T47D (cell line): ENCODE measurements at places on chromosomes 12 and 14.

- DNase-seq: no peak
Measured at GRCh38 chr14:96030108-96030760, 8.9 kb upstream of the C14orf132 start.

DNA sequence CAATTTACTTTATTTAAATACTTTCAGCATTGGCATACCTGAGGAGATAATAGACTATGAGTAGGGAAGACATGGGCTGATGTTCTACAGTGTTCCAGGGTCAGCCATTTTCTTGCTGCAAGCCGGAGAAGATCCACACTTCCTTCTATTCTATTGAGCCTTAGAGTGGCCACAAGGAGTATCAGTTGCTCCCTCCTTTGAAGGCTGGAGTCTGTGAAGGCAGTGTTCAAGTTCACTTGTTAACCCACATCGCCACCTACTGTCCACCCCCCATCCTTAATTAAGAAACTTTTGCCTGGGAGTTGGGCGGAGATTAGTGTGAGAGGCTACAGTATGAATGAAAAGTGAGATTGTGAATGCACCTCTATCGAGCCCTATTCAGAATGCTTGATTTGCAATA lies 666.6 kb downstream of the NRXN3 start:
- peak; percentile 47 for DNase-seq

- no peak for DNase-seq
Measured at GRCh38 chr12:13539051-13539450, 342.5 kb downstream of the EMP1 start.

DNA sequence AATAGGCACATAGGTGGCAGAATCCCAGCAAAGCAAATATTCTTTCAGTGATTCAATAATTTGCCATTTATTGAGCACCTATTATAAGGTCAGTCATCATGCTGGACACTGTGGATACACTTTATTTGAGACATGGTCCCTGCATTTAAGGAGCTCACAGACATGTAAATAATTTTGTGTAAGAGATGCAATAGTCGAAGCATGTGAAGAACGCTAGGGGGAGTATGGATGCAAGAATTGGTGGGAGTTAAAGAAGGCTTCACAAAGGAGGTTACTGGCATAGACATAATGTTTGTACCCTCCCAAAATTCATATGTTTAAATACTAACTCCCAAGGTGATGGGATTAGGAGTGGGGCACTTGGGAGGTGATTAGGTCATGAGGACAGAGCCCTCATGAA lies 260.6 kb upstream of the GARIN6 start:
- no peak for DNase-seq

GRCh38 chr12:49748306-49748705 lies 6.9 kb downstream of the TMBIM6 start:
- no peak for DNase-seq

DNA sequence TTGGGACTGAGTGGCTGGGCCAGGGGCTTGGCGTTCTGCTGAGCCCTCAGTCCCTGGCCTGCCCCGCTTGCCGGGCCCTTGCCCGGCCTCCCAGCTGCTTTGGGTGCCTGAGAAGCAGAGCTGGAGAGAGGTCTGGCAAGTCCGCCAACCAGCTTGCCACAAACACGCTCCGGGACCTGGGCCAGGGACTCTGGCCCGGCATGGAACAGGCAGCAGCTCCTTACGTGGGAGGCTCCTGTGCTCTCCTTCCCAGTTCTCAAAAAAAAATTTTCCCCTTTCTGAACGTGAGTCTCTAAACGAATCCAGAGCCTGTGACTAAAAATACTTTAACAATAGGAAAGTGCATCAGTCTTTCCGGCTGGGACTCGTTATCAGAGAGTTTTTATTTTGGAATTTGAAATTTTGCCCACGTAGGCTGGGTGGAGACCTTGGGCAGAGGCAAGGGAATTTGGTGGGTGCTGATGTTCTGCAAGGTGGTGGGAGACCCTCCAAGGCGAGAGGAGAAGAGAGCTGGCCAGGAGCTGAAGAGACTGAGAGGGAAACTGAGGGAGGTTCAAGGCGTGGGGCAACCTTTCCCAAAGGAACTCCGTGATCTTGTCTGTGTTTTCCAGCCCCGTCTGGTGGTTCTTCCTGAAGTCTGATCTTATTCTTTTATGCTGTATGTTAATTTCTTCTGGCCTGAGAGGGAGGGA lies 6.8 kb upstream of the NR4A1 start:
- no peak for DNase-seq

DNA sequence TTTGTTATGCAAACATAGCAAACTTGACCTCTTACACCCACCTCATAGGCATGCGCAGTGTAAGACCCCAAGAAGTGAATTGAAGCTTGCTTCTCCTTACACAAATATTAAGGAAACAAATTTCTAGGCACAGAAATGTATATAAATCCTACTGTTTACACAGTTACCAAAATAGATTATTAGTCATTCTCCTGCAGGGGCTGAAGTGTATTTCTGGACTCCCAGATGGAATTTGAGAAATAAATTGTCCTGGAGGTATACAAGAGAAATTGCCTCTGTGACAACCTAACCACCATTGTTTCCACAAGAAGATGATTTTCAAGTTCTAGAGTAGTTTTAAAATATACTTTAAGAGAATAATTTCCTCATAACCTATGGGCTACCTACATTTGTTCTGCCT lies 656.0 kb upstream of the MDGA2 start:
- DNase-seq: no peak

DNA sequence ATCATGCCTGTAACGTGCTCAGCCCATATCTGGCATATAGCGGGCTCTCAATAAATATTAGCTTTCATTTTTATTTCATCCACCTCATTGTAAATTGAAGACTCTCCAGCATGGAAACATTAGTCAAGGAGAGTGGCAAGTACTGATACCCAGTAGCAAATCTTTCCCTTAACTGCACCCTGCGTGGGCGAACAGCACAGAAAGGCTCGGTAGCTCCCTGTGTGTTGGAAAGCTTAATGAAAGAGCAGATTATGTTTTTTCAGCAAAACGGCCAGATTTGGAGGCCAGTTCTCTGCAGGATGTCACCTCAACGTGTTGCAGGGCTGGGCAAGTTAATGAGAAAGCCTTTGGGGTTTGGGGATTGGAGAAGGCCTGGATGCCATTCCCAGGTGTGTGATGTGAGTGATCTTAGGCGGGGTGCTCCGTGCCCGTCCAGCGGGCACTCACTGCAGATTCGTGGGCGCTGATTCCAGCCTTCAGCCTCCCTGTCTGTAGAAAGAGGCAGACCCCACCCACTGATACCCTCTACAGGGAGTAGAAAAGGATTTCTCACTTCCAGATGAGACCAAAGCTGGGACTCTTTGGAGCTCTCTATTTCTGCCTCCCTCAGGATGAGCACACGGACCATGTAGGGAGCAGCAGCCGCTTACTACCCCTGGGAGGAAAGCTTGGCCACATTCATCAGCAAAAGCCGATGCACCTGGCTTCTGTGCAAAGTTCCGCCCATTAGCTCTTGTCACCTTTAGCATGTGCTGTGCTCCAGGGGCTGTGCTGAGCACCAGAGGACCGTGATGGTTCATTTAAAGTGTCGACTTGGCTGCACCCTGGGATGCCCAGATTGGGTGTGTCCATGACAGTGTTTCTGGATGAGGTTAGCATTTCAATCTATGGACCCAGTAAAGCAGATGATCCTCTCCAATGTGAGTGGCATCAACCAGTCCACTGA lies 29.1 kb downstream of the C14orf132 start:
- DNase-seq: no peak

- no peak for DNase-seq
Measured at GRCh38 chr14:93076755-93077154, 39.0 kb downstream of the ITPK1 start.

DNA sequence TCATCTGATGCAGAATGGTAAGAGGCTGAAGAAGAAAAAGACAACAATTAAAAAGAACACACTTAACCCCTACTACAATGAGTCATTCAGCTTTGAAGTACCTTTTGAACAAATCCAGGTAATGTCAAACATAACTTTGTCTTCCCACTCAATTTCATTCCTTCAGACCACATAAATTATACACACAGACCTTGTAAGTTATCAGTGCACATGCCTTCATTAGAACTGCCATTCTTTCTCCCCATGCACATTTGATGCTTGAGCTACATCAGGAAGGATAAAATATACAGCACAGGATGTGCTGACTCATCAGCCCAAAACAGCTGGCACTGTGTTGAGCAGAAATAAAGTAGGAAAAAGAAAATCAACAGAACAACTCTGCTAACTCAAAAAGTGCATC lies 246.7 kb downstream of the PAWR start:
- DNase-seq: no peak

- DNase-seq: no peak
Measured at GRCh38 chr12:71222436-71222835, 64.6 kb upstream of the TSPAN8 start.

GRCh38 chr14:101463566-101464171 lies 97.6 kb upstream of the DIO3 start:
- DNase-seq: no peak

GRCh38 chr14:51002406-51002999 lies 58.2 kb upstream of the PYGL start:
- no peak for DNase-seq

DNA sequence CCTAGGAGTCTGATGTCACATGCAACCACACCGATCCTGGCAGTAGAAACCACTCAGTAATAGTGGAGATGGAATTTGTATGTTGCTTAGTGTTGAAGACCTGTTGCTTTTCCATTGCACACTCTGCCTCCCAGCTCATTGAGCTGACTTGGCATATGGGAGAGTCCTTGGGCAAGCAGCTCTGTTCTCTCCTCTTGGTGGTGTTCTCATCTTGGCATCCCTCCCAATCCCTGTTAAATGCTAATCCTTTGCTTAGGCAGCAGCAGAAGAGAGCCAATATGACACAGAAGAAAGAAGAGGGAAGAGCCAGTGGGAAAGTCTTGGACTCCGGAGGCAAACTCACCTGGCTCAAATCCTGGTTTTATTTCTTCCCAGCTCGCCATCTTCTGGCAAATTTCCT lies 178.0 kb upstream of the CAND1 start:
- no peak for DNase-seq
